Stimulated activated CD4-positive, alpha-beta T cell treated with anti-CD3 and anti-CD28 coated beads, Interleukin-15, amount 100 ng/mL, for 24 hours (primary cell): ENCODE measurements at places on chromosomes 13 and 19.

- DNase-seq, result no peak
Observed at GRCh38 chr13:94444826-94445225, 34.7 kb downstream of the DCT start.

GRCh38 chr13:113378825-113379224 lies 14.9 kb upstream of the GRTP1 start:
- DNase-seq, result no peak

- DNase-seq, result no peak
Observed at GRCh38 chr19:262125-262524, 29.1 kb downstream of the PLPP2 start.

DNA sequence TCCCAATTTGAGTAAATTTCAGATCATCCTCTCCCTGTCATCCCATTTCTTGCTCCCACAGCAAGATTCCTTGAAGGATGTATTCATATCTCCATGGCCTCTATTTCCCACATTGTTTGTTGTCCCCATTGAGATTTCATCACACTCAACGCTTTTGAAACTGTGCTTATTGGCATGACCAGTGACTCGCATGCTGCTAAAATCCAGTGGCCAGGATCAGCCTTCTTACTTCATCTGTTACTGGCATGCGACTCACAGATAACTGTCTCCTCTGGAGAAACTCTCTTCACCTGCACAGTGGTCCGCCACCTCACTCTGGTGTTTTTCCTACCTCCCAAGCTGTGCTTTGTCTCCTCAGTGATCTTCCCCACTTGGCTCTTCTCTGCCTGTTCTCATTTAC lies 95.8 kb downstream of the WASF3 start:
- DNase-seq, result no peak

DNA sequence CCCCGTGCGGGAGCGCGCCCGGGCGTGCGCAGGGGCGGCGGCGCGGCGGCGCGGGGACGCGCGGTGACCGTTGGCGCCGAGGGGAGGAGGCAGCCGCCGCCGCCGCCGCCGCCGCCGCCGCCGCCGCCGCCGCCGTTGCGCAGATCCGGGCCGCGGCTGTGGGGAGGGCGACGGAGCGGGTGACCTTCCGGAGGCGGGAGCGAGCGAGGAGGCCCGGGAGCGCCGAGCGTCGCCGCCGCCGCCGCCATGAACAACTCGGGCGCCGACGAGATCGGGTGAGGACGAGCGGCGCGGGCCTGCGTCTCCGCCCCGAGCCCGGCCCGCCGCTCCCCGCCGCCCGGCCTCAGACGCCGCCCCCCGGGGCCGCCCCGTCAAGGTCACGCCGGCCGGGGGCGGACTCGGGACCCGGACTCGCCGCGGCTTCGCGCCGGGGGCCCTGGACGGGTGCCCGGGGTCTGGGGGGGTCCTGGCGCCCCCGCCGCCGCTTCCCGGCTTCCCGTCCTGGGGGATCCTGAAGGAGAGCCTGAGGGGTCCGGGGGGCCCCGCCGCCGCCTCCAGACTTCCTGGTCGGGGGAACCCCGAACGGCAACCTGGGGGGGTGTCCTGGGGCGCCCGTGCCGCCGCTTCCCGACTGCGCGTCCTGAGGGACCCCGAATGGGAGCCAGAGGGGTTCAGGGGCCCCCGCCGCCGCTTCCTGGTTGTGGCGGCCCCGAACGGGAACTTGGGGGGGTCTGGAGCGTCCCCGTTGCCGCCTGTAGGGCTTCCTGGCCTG lies at the start of gene DAZAP1:
Gene DAZAP1 (plus strand): TSS at position 59 of the 772 bp plus-strand sequence. CDS start 188 bp downstream, at position 247.
- DNase-seq, result peak; percentile 48

- DNase-seq, result no peak
Observed at GRCh38 chr19:18894254-18895037, 1.5 kb downstream of the CERS1 start.

- DNase-seq, result no peak
Observed at GRCh38 chr13:83975655-83976165, 93.4 kb upstream of the SLITRK1 start.

GRCh38 chr19:47357788-47358680 lies 8.9 kb downstream of the DHX34 start:
- no peak for DNase-seq

- peak; percentile 90 for DNase-seq
Observed at GRCh38 chr19:3821857-3822364, 35.7 kb upstream of the MATK start.

DNA sequence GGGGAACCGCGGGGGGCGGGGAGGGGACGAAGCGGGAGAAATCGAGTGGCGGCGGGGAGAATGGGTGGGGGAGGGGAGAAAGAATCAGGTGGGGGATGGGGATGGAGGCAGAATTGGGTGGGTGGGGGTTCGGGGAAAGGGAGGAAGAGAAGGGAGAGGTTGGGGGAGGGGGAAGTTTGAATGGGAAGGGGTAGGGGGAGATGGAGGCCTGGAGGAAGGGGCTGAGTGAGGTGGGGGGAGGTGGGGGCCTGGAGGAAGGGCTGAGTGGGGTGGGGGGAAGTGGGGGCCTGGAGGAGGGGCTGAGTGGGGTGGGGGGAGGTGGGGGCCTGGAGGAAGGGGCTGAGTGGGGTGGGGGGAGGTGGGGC lies 403 bp upstream of the ADAMTS10 start:
- DNase-seq, result no peak

- peak; percentile 51 for DNase-seq
Observed at GRCh38 chr19:14333101-14333871, 48.0 kb upstream of the ADGRE5 start.

GRCh38 chr19:47110521-47111005 lies 3.0 kb downstream of the ZC3H4 start:
- DNase-seq, result peak; percentile 53

DNA sequence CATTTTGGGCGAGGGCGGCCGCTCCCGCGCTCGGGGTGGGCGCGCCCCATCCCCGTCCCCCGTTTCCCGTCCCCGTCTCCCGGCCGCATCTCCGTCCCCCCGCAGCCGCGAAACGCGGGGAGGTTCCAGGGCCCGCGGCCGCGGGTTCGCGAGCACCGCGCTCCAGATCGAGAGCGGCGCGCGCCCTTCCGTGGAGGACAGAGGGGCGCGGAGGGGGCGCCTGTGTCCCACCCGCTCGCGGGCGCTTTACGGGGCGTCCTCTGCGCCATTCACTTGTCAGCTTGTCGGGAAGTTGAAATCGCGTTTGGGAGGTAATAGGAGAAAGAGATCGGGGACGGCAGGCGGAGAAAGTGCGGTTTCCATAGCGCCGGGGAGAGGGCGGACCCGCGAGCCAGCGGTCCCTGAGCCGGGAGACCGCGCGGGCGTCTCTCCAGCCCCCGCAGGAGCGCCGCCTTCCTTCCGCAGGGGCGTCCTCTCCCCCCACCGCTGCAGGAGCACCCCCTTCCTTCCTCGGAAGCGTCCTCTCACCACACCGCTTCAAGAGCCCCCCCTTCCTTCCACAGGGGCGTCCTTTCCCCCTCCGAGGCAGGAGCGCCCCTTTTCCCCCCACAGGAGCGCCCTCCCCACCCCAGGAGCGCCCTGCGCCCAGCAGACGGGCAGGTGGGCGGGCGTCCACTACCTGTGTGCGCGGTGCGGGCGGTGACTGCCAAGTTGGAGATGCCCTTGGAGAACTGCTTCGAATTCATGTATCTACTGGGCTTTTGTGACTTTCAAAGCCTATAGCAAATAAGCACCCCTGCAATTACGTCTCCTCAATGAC lies 962 bp upstream of the IRS2 start:
- DNase-seq, result peak; percentile 45

GRCh38 chr19:42366673-42367072 lies 23.4 kb downstream of the CNFN start:
- DNase-seq, result no peak

DNA sequence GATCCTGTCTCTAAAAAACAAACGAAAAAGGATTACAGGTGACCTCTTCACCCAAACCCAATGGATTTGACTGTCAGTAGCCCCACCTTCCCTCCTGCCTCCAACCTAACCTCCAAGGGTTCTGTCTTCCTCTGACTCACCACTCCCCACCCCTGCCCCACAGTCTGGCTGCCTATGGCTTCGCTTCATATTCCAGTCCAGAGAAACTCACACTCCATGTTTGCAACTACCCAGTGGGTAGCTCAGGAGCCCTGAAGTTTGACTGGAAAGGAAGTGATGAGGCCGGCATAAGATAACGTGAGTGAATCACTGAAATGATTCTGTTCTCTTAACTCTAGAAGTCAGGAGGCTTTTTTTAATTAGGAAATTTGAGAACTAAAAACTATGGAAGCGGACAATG lies 303.9 kb downstream of the FOXO1 start:
- no peak for DNase-seq

DNA sequence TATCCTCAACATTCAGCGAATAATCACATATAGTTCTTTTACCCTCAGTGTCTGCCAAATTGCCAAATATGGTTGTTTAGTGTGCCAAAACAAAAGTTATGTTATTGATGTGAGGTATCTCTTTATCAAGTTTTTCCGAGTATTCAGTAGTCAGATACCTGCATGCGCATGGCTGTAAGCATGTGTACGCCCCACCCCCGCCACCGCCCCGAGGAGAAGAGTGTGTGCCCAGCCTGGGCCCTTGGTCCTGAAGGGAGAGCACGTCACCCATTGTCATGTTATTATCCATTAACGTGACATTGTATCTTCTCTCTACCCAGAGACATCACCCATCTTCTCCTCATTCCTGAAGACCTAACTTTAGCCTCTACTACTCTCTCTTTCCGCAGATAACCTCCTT lies 147.0 kb downstream of the SHISA2 start:
- DNase-seq, result no peak
